Suprapubic skin (tissue), 4 donors: ENCODE measurements at places on chromosomes 2 and 18.

- DNase-seq = no peak
Measured at GRCh38 chr2:155250800-155251199, 552.3 kb downstream of the KCNJ3 start.

GRCh38 chr2:65565681-65566080 is 133.3 kb upstream of the SPRED2 start:
- DNase-seq = no peak

GRCh38 chr2:222563936-222564335 is 92.0 kb downstream of the FARSB start:
- DNase-seq = no peak

DNA sequence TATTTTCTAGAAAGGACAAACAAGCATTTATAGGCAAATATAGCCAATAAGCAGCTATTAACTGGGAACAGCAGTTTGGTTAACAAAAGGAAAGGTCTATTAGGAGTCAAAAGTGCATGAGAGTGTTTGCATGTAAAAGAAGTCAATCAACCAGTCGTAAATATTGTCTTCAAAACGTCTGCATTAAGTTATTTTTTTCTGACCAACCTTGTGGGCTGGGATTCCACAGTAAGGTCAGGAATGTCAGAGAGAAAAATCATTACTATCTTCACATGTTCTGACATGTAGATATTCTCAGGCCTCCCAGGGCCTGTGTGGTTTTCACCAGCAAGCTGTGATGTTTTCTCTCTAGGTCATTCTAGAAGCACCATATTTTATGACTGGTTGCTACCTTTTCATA is 922.5 kb downstream of the SUCLG1 start:
- DNase-seq = no peak

- no peak for DNase-seq
Measured at GRCh38 chr18:5611221-5611620, 67.4 kb upstream of the EPB41L3 start.

- DNase-seq = no peak
Measured at GRCh38 chr2:238143239-238143951, 4.9 kb downstream of the KLHL30 start.

DNA sequence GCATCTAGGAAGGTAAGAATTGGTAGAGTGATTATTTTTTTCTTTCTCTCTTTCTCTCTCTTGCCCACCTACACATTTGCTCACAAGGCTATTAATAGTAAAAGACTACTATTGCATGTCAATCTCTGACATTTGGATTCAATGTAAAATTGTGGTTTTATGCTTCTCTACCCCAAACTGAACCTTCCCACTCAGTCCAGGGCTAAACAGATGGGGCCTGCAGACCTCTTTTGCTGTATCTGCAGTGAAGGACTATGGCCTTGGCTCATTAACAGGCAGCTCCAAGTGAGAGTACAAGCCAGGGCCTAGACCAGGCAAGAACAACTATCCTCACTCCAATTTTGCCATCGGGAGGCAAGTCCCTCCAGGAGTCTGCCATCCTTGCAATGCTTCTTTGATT is 68.3 kb upstream of the ARL4C start:
- no peak for DNase-seq

DNA sequence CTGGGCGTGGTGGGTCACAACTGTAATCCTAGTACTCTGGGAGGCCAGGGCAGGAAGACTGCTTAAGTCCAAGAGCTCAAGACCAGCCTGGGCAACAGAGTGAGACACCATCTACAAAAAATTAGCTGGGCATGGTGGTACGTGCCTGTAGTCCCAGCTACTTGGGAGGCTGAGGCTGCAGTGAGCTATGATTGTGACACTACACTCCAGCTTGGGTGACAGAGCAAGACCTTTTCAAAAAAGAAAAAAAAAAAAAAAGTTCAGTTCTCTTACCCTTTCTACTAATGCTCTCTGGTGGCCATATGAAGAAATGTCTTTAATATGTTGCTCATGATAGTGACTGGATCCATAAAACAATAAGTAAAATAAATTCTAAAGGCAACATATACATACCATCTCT is 14.9 kb downstream of the TYW5 start:
- DNase-seq = no peak

- no peak for DNase-seq
Measured at GRCh38 chr18:33803636-33804035, 225.6 kb downstream of the ASXL3 start.

DNA sequence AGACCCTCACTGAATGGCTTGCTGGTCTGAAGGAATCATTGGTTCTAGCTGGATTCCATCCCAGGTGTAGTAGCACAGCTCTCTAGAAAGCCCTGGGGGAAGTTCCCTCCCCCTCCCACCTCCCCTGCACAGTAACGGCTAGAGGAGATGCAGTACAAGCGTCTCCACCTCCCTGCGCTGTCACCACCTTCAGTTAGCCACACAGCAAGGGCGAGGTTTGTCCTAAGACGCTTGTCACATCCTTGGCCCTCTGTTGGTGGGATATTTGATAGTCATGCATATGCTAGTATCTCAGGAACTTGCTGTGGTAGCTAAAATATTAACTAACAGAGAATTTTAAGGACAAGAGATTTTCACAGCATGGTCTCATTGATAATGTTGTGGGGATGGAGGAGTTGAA is 19.4 kb downstream of the TRAPPC12 start:
- DNase-seq = no peak

DNA sequence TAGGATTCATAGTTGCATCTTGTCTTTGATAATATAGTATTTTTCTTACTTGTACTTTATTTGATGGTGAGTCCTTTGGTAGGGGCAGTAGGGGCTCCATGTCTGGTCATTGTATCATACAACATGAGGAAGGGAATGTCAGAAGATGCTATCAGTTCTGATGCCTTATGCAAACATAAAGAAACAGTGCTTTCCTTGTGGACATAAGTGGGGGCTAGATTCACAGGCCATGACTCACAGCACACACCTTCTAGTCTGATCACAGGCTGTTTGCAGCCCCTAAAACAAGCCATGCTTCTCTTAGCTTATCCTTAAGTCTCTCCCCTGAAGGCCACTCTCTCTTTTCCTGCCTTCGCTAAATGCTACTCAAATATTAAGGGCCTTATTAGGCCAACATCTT is 10.7 kb upstream of the SLC14A1 start:
- DNase-seq = no peak
